ENCODE measurements at places on chromosomes 7 and 10.
A peak's percentile ranks its signal among the peaks of the same experiment; 100 is the strongest.

DNA sequence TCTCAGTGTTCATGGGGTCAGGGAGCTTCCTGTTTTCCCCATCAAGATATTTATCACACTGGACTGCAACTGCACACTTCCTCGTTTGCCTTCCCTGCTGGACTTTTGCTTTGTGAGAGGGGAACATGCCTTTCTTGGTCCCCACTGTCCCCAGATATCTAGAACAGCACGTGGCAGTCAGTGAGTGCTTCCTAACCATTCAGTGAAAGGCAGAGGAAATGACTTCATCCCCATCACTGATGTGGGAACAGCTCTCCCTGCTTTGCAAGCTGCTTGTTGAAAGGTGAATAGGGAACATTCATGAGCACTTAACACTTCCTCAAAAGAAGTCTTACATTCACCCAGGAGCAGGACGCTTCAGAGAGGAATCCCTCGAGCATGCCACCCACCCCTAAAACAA, 135.4 kb downstream of the MYOF start:
- no peak for DNase-seq

DNA sequence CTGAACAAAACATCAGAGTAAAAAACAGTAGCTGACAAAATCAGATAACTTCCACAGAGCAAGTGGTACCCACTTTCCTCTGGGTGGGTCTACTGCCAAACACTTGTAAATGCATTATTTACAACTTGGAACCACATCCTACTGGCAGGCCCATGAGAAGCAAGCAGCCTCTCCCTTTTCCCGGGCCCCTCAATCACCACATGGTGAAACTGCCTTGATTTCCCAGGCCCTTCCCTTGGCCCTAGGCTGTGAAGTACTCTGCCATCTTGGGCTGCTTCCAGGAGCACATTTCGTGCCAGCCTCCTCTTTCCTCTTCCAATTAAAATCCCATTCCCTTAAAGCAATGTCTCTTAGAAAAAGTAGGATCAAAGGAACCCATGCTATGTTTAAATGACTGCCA, 71.4 kb downstream of the CUZD1 start:
- DNase-seq, result no peak

DNA sequence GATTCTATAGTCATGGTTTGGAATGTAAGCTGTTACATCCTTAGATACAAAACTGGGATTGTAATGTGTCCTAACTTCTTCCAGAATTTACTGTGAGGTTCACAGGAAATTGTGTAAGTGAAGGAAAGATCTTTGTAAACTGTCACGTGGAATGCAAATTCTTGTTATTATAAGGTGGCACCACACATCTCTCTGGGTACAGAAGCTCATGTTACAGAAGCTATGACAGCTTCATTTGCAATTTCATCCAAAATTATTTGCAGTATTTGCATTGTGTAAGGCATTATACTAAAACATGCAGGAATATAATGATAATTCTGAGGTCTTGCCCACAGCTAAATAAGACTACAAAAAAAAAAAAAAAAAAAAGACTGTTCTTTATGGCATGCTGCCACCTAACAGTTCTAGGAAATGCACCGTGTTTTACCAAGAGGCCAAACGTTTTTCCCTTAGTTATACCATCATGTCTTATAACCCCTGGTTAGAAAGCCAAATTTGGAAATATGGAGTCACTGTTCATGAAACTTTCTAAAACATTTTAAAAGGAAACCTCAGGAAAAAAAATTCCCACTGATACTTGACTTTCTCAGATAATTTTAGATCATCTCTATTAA, 17.6 kb downstream of the MINDY3 start:
- peak; percentile 15 for DNase-seq

GRCh38 chr7:121016966-121017365, 28.5 kb downstream of the CPED1 start:
- DNase-seq, result no peak

GRCh38 chr7:113092762-113093161, 6.1 kb upstream of the GPR85 start:
- DNase-seq, result no peak

GRCh38 chr7:55140941-55141278, 122.1 kb downstream of the EGFR start:
- DNase-seq, result no peak

GRCh38 chr10:3389130-3389529, 216.5 kb upstream of the PITRM1 start:
- DNase-seq, result no peak
